ENCODE measurements at places on chromosomes 12 and 14.

GRCh38 chr12:227923-228845, 14.2 kb upstream of the SLC6A12 start:
- DNase-seq, result no peak

GRCh38 chr12:113432986-113433385, 10.8 kb downstream of the SDSL start:
- DNase-seq, result no peak

GRCh38 chr14:77228056-77228455, 43.0 kb downstream of the NGB start:
- DNase-seq, result no peak

GRCh38 chr14:85533861-85534291, 3.9 kb downstream of the FLRT2 start:
- DNase-seq, result no peak

GRCh38 chr12:7907009-7907408, 29.0 kb downstream of the SLC2A3 start:
- no peak for DNase-seq

- peak; percentile 54 for DNase-seq
These were observed 991.9 kb downstream of the TMEM121 start for GRCh38 chr14:106518054-106518943.

- DNase-seq, result no peak
These were observed 96.1 kb downstream of the TMEM121 start for GRCh38 chr14:105622329-105622955.

DNA sequence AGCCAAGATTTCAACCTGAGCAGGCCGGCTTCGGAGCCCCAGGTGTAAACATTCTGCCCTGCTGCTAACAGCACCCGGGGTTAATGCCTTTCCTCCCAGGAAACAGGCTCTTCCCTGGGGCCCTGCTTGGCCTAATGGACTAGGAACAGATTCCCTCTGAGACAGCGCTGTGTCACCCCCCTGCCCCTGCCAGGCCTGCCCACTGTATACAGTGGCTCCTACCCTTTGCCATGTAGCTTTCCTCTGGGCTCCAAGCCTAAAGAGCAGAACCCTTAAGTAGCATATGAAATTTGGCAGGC, 28.3 kb upstream of the BCDIN3D start:
- no peak for DNase-seq

GRCh38 chr14:93708311-93708734, 80.0 kb downstream of the PRIMA1 start:
- no peak for DNase-seq

DNA sequence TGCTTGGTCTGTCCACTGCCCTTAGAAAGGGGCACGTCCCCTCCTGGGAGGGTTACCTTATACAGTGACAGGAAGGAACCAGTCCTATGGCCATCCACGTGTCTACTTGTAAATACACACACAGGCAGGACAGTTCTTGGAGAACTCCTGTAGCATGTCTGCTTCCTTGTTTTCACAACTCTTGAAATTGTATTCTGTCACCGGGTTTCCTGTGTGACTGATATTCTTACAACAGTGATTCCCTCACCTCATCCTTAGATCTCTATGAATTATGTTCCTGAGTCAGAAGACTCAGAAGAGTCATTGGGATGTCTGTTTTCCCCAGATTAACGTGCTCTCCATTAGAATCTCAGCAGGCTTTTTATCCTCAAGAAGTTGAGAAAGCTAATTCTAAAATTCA, 44.1 kb upstream of the DYNC1H1 start:
- DNase-seq, result no peak

- no peak for DNase-seq
These were observed 283.4 kb upstream of the TMTC1 start for GRCh38 chr12:30067146-30067545.

GRCh38 chr14:100305324-100306100, 732 bp downstream of the SLC25A29 start:
- peak; percentile 29 for DNase-seq

DNA sequence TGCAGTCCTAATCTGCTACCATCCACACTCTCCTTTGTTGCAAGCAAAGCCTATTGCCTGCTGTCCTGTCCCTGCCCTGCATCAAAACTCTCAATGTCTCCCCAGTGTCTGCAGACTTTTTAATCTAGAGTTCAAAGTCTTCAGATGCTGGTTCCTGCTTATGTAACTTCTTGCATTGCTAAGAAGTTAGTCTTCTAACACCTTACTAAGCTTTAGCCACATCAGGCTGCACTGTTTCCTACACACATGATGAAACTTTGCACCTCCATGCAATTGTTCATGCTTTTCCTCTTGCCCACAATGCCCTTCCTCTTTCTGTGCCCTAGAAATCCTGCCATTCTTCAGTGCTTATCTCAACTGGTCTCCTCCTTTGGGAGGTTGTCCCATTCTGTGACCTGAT, 16.2 kb upstream of the DICER1 start:
- DNase-seq, result no peak

DNA sequence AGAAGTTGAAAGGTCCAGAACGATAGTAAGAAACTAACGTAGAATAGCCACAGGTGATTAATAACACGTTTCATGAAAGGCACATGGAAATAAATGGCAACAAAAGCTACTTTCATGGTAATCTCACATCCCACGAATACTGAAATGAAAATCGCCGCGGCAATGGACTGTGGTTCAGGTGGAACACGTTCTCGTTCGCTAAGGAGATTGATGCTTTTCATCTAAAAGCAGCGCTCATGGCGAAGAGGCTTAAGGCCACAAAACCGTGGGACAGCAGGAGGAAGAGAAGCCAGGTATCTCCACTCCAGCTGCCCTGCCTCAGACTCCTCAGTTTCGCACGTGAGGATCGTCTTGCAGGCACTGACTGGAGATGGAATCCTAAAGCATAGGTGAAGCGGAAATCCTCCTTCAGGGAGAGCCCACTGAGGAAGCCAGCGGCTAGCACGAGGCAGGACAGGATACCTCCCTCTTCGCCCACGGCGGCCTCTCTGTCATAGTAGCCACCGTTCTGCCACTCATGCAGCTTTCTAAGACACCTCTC, 696 bp upstream of the GPHN start:
- peak; percentile 20 for DNase-seq

DNA sequence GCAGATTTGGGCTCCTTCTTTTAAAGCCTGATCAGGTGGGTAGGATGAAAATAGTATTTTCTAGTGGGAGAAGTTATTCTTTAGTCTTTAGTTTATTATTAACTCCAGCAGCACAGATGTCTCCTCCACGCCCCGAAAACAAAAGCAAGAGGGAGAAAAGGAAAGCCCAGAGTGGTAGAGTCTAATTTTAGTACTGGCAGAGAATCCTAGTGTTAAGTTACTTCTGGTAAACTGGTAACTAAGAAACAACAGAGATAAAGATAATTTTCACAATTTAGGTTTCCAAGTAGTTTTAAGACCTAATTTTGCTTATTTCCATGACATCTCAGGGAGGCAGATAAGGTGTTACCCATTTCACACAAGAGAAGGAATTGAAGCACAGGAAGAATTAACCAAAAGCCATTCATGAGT, 16.3 kb downstream of the ATP5MC2 start:
- no peak for DNase-seq

DNA sequence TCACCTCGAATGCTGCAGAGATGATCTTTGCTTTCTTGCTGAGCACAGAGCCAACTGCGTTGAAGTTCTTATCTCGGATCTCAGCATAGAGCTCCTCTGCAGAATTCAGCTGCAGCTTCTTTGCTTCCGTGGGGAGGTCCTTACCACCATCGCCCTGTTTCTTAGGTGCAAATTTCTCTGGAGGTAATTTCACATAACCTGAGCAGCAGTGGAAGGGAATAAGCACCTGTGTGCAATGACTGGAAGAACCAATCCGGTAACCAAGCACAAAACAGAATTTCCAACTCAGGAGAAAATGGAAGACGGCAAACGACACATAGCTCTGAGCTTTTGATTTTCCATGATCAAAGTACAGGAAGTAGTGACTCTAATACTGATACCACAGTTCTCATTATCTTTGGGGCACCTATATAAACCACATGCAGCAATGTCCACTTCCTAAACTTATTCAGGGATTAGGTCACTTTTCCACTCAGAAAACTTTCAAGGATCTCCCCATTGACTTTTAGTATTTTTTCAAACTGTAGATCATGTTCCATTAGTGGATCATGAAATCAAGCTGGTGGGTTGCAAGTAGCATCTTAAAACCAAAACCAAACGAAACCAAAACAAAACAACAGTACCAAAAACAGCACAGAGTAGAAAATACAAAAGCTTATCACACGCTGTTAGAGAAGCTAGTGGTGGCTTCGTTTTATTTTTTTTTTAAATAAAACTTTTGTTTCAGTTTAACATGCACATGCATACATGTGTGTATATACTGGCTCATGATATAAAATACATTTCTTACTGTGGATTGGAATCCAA, 18.9 kb upstream of the DIABLO start:
- DNase-seq, result no peak

DNA sequence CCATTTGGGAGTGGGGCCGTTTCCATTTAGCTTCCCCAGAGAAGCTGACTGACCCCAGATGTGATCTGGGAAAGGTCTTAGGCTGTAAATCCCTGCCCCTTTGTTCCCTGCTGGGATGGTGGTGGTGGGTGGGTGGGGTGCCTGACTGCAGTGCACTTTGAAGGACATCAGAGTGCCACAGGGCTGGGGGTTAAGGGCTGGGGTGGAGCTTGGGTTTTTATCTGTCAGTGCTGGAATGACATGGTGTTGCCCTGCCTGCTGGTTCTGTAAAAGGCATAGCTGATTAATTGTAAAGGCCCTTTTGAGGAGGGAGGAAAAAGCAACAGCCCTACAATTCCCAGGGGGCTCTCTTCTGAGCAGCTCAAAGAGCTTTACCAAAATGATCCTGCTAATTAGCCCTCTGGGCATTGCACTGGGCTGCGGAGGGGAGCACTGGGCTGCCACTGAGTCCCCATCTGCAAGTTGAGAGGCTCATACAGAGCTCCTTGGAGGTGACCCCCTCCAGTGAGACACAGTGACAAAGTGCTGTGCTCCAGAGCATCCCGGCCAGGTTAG, 21.1 kb downstream of the PLEKHG3 start:
- DNase-seq, result no peak

GRCh38 chr12:99381992-99382391, 265.6 kb upstream of the GARIN6 start:
- no peak for DNase-seq

GRCh38 chr12:32400114-32400672, 835 bp downstream of the FGD4 start:
- no peak for DNase-seq

DNA sequence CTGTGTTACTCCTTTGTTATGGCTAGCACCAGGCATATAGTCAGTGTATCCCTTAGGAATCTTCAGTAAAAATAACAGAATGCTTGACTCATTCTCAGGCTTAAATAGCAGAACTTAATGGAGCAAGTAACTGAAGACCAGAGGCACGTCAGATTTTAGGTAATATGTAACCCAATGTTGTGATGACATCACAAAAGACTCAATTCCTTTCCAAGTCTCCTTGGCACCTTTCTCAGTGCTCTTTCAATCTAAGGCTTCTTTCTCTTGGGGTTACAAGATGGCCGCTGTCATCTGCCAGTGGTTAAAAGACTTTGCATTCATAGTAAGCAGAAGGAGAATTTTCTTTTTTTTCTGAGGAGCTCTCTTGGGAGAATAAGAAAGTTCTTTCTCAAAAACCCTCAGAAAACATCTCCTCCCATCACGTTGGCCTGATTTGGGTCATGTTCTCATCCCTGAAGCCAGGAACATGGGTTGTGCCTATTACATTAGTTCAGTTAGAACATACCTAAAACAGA, 33.4 kb upstream of the DCN start:
- no peak for DNase-seq

DNA sequence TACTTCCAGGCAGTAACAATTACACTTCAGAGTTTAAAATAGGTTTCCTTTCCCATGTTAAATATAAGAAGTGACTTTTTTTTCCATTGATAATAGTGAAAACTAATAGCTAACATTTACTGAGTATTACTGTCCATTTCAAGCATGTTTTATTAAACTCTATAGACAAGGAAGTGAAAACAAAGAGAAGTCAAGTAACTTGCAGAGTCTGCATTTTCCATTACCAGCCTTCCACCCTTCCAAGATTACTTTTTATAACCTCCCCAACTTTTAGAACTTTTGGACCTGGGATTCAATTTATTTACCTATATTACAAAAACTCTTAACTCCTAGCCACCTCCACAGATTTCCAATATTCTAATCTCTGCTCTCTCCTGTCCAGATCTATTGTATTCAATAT, 67.7 kb downstream of the SEC23A start:
- no peak for DNase-seq

- DNase-seq, result peak; percentile 34
These were observed 37.3 kb upstream of the RCOR1 start for GRCh38 chr14:102554821-102555819.

DNA sequence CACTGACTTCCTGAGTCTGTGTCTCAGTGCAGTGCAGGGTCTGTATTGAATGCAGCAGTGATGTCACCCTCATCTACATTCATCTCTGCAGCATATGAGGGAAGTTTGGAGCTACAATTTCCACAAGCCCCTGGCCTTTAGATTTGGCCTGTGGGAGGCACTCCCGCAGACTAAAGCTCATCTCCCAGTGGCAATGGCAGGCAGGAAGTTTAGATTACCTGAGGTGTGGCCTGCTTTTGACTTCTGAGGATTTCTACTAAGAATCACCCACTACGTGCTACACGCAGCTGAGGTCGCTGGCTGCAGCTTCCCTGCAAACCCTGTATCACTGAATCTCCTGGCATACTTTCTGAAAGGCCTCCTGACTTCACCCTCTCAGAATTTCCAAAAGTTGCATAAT, 202.2 kb upstream of the PRKD1 start:
- DNase-seq, result no peak

- DNase-seq, result no peak
These were observed 78.3 kb upstream of the PSMA6 start for GRCh38 chr14:35213869-35214387.

GRCh38 chr12:132379996-132380395, 50.6 kb upstream of the GALNT9 start:
- DNase-seq, result no peak

- no peak for DNase-seq
These were observed 15.1 kb downstream of the BCAT1 start for GRCh38 chr12:24933694-24934407.

DNA sequence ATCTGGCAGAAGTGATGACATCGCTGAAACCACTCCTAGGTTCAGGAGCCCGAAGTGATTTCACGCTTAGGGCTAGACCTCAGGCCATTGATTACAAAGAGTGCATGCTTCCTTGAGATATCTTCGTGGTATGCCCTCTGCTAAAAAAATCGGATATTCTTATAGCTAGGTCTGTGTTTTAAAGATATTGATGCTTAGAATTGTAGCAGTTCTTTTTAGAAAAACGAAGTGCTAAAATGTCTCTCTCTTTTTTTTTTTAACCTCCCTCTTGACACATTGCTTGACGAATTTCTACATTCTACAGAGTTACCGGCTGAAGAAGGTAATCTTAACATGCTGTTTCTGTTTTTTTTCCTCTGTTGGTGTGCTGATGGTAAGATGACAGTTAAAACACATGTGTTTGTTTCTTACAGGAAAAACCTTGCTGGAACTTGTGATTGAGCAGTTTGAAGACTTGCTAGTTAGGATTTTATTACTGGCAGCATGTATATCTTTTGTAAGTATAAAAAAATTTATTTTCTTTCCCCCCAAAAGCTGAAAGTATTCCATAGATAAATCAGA, 1.3 kb downstream of the ATP2A2 start:
- no peak for DNase-seq
